ENCODE measurements at places on chromosomes 13 and 19. TPM values are rescaled to one million over a fixed set of nuclear protein-coding genes. Genes with fewer than 3 reads are reported as not detected.
A peak's percentile ranks its signal among the peaks of the same experiment; 100 is the strongest.

GRCh38 chr19:30563691-30564090 lies 191.5 kb downstream of the ZNF536 start:
- no peak for DNase-seq

DNA sequence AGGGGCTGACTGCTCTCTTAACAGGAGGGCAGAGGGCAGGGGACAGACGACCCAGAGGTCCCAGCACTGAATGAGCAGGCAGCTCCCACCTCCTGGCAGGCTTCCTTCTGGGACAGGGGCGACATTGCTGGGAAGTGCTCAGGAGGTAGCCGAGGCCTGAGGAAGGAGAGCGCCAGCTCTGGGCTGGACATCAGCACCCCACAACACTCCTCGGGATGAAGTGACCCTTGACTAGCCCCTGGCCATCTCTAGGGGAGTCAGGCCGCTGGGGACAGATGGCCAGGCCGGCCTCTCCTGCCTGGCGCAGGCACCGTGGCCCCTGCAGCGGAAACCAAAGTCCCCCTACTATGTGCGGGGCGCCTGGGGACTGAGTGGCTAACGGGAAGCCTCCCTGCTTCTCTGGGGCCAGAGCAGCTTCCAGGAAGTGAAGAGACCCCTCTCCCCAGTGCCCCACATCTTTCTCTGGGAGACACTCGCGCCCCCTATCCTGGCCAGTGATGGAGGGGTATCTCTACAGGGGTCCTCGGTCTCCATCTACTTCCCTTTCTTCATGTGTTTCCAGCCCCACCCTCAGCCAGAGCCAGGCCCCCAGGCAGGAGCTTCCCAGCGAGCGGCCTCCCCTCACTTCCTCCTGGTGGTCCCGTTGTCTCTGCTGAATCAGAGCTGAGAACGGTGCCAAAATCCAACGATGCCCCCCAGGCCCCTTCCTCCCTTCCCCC lies 10.1 kb downstream of the PRR36 start:
- no peak for DNase-seq

- no peak for DNase-seq
Measured at GRCh38 chr19:11482384-11483050, 1.7 kb upstream of the ELAVL3 start.

DNA sequence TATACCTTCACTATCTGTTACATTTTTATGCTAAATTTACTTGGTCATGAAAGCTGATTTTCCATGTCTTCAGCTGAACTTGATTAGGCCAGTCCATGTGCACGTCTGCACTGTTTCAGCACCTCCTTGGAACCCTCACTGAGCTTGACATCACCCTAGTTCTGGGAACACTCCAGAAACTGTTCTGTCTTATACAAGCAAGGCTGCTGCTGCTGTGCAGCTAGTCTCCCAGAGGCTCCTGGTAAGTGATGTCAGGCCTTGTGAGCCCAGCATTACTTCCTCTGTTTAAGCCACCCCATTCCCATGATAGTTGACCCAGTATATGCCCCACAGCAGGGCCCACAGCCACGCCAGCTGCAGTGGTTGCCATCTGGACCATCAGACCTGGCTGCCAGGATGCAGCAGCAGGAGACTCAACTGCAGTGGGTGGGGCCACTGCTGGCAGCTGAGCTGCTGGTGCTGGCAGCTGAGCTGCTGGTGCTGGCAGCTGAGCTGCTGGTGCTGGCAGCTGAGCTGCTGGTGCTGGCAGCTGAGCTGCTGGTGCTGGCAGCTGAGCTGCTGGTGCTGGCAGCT lies 90.5 kb upstream of the AKAP11 start:
- DNase-seq, result no peak

DNA sequence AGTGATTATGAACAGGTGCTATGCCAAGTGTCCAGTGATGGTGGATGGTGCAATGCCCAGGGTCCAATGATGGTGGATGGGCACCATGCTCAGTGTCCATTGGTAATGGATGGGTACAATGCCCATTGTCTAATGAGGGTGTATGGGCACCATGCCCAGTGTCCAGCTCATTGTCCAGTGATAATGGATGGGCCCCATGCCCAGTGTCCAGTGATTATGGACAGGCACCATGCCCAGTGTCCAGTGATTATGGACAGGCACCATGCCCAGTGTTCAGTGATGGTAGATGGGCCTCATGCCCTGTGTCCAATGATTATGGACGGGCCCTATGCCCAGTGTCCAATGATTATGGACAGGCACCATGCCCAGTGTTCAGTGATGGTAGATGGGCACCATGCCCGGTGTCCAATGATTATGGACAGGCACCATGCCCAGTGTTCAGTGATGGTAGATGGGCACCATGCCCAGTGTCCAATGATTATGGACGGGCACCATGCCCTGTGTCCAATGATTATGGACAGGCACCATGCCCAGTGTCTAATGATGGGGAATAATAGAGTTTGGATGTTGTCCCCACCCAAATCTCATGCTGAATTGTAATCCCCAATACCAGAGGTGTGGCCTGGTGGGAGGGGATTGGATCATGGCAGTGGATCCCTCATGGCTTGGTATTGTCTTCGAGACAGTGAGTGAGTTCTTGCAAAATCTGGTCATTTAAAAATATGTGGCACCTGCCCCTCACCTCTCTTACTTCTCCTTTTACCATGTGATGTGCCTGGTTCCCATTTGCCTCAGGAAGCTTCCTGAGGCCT lies 87.8 kb downstream of the ANKRD10 start:
- peak; percentile 72 for DNase-seq

DNA sequence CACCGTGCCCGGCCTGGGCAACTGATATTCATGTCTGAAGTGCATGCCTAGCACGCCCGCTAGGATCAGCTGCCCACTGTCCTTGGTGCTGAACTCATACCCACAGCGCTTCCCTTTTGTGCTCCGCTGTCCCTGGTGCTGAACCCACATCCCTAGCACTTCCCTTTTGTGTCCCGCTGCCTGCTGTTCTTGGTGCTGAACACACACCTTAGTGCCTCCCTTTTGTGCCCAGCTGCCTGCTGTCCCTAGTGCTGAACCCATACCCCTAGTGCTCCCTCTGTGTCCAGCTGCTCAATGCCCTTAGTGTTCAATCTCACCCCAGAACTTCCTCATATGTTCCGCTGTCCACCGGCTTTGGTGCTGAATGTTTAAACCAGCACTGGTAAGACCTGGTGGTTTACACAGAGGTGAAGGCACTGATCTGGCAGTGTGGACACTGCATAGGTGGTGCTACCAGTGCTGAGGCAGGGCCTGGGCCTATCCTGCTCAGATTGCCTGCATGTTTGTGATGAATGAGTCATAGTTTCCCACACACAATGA lies 26.3 kb upstream of the SIGLEC11 start:
- DNase-seq, result no peak

- DNase-seq, result no peak
Measured at GRCh38 chr13:77860507-77860981, 58.1 kb downstream of the EDNRB start.

DNA sequence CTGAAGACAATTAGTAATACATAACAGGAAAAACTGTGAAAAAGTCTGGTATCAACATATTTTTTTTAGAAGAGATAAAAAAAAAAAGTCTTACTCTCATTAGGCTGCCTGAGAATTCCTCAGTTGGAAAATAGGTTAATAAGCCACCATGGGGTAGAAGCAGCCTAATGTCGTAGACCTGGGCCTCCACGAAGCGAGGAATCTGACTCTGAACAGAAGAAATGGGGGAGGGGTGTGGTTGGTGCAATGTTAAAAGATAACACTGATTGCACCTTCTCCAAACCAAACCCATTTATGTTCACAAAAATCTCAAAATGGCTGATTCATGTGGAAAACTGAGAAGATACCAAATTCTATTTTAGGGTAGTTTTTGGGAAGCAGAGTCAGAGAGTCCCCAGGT lies 62.4 kb downstream of the MPHOSPH8 start:
- DNase-seq, result no peak

DNA sequence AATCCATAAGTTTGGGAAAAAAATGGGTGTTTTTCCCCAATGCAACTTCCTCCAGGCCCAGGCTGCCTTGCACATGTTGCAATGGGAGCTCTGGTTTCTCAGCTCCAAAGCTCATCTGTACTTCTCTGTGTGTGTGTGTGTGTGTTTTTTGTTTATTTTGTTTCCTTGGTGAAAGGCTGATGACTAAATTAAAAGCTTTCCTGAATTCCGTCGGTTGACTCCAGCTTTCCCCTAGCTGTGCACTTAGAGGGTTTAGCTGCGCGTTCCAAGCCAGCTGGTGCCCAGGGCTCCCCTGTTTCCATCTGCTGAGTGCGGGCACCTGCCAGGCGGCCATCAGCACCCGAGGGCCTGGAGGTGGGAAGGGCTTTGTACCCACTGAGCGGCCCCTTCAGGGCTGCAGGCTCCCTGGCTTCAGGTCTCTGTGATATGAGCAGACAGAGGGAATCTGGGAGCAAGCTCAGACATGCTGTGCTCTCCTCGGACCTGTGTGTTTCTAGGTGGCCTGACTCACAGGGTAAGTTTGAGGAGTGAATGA lies 129.1 kb upstream of the SOX1 start:
- peak; percentile 55 for DNase-seq

GRCh38 chr19:2500156-2500555 lies 24.2 kb downstream of the GADD45B start:
- no peak for DNase-seq

DNA sequence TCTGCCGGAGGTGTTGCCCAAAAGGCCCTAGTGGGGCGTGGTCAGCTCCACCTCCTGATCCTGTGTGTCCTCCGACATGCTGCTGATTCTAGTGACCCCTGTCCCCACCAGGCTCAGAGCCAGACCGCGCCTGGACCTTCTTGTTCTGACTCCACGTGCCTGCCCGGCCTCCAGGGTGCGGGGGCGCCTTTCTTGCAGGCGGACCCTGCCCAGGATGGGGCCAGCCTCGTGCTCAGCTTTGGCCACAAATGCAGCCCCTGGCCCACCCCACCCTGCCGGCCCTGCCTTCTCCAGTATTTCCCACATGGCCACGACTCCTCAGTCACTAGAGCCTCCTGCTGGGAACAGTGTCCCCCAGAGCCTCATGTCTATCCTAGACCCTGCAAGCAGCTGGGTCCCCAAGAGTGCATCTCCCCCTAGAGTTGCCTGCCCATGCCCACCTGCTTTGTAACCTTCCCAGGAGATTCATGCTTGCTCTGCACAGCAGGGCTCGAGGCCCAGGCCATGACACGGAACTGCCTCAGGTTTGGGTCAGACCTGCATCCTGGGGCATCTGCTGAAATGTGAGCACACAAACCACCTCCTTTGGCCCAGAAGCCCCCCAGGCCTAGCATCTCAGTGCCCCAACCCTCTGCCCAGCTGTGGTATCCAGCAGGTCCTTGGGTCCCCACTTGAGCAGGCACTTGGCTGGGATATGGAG lies 27.0 kb downstream of the TMEM161A start:
- no peak for DNase-seq

- no peak for DNase-seq
Measured at GRCh38 chr13:40185414-40185813, 481.0 kb downstream of the FOXO1 start.

DNA sequence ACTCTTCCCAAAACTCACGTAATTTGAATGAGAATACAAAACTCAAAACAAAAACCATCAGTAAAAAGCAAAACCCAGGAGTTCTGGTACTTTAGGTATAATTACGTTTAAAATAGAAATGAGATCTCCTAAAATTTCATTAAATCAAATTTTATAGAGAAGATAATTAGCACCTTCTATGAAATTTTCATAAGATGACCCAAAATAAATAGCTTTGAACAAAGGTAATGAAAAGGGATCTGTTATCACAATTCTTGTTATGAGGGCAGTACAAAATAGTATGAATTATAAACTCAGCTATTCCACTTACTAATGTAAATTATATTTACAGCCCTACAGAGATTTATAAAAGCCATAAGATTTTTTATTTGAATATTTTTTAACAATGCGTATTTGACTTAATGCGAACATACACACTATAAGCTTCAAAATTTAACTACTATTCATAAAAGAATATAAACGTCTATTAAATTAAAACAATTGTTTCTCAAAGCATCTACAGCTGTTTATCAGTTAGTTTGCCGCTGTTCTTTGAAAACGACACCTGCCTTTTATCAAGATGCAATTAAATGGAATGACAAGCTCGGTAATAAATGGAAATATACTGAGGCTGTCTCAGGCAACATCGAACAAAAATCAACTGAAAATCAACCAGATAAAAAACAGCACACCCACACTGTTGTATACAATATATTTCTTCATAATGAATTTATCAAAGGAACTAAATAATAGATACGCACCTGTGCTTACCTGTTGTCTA lies 63.8 kb downstream of the KCNRG start:
- no peak for DNase-seq

GRCh38 chr19:44969437-44969836 lies 14.3 kb downstream of the CLPTM1 start:
- DNase-seq, result no peak

DNA sequence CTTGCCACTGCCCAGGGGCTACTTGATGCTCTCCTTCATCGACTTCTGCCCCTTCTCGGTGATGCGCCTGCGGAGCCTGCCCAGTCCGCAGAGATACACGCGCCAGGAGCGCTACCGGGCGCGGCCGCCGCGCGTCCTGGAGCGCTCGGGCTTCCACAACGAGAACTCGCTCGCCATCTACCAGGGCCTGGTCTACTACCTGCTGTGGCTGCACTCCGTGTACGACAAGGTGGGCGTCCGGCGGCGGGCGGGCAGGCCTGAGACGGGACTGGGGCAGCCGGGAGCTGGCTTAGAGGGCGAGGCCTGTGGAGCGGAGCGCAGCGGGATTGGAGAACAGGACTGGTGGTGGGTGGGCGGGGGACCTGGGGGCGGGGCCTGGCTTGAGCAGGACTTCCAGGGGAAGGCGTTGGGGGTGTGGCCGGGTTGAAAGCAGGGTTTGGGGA lies 12.7 kb upstream of the PSMD8 start:
- no peak for DNase-seq

DNA sequence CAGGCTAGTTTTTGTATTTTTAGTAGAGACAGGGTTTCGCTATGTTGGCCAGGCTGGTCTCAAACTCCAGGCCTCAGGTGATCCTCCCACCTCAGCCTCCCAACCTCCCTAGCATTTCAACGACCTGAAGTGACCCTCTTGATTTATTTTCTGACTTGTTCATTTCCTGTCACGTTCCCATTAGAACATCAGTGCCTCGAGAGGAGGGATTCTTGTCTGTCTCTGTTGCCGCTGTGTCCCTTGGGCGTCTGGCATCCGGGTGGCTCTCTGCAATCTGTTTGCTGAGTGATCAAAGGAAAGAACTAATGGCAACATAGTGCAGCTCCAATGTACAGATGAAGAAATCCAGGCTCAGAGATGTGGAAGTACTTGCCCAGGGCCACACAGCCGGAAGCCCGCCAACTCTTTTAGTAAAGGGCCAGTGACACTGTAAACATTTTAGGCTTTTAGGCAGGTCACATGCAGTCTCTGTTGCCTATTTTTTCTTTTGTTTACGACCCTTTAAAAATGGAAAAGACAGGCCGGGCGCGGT lies 47.5 kb downstream of the NFIC start:
- DNase-seq, result no peak

GRCh38 chr19:8000298-8001038 lies 5.0 kb downstream of the ELAVL1 start:
- DNase-seq, result no peak

GRCh38 chr13:97339019-97339987 lies 94.7 kb upstream of the RAP2A start:
- DNase-seq, result no peak

GRCh38 chr13:44352202-44352601 lies 21.4 kb upstream of the SERP2 start:
- DNase-seq, result no peak

GRCh38 chr13:28340272-28340793 lies 154.6 kb downstream of the FLT1 start:
- no peak for DNase-seq

ZIK1 gene
- total RNA-seq, result 4.4 TPM

CASP14 gene
- total RNA-seq, result 34.6 TPM

DIRAS1 gene
- total RNA-seq, result 2.0 TPM

PCDH17 gene
- total RNA-seq, result 10.1 TPM

DNAAF3 gene
- 5.6 TPM for total RNA-seq

OVOL3 gene
- total RNA-seq, result not detected

ZNF724 gene
- 4.2 TPM for total RNA-seq

TJP3 gene
- 17.7 TPM for total RNA-seq

Measured in vagina (tissue), 2 donors.